Activated CD8-positive, alpha-beta memory T cell treated with anti-CD3 and anti-CD28 coated beads for 48 hours (primary cell): ENCODE measurements at places on chromosomes 12 and 14.

GRCh38 chr12:120668868-120669840 lies 17.8 kb upstream of the MLEC start:
- DNase-seq = no peak

DNA sequence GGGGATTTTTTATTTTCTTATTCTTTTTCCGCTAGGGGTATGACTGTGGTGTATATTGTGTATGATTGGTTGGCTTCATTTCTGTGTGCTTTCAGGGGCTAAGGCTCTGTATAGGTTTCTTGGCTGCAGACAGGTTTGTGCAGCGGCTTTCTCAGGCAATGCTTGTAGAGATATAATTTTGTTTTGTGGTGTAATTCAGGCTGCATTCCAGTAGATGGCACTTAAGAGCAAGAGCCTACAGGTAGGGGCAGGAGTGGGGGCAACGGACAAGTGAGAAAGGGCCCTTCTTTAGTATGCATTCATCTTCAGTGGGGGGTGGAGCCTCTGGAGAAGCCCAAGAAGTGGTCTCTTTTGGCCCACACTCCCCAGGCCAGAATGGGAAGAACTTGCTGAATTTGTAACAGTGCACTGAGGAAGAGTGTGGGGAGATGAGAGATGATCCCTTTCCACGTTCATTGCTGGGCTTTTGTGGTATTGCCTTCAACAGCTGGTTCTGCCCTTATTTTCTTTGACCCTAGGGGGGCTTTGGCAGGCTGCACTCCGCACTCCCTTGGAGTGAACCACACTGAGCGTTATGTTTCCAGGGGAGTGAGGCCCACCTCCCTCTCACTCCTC lies 78.6 kb downstream of the IFNG-AS1 start:
- DNase-seq = no peak

- DNase-seq = no peak
Observed at GRCh38 chr12:56190695-56191155, 1.4 kb upstream of the SMARCC2 start.

DNA sequence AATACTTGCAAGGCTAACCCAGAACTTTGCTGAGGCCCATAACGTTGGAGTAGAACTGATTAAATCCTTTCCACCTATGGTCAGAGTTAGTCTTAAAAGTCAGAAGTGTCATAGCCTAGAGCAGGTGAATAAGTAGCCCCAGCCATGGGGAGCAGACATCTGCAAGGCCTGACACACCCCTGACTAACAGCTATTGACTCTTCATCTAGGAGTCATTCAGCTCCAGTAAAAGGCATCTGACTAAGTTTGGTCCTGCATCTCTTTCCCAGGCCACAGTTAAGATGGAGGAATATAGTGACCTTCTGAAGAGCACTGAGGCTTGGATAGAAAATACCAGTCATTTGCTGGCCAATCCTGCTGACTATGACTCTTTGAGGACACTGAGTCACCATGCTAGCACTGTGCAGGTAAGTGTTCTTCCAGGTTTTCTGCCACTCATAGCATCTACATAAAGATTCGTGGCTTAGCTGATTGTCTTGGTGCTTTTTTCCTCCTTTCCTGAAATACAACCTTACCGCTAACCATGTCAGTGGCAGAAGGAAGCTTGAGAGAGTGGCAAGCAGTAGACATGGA lies 212.9 kb downstream of the ESR2 start:
- no peak for DNase-seq

GRCh38 chr12:83136411-83136810 lies 449.7 kb downstream of the TMTC2 start:
- no peak for DNase-seq

GRCh38 chr12:81573228-81573627 lies 185.9 kb downstream of the PPFIA2 start:
- no peak for DNase-seq

DNA sequence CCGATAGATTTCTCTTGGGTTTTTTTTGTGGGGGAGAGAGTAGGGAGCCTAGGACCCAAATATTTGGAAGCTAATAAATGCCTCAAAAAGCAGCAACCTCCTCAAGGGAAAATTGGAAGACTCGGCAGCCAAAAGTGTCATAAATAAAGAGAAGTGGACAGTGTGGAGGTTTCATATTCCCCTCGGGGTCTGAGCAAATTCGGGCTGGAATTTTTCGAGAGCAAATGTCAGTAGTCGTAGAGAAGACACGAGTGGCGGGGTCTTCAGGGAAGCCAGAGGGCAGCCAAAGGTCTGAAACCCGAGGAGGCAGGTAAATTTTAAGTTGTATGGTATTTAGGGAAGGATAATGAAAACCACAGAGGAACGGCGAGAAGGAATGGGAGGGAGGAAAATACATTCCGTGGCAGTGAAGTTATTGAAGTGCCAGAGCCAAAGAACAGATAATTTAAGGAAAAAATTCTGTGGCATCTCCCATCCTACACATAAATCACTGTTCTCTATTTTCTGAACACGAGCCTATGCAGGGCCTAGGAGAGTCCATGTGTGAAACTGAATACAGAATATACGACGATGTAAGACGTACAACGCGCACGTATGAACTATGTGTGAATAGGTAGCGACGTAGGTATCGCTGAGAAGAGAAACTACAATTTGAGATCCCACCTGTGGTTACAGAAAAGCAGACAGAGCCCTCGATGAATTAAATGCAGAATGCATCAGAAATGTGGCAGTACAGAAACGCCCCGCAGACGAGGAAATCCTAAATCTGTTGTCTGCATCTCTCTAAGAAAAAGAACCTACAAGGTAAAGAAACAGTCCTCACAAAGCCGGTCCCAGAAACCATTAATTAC lies 12.9 kb downstream of the BCL11B start:
- DNase-seq = no peak

DNA sequence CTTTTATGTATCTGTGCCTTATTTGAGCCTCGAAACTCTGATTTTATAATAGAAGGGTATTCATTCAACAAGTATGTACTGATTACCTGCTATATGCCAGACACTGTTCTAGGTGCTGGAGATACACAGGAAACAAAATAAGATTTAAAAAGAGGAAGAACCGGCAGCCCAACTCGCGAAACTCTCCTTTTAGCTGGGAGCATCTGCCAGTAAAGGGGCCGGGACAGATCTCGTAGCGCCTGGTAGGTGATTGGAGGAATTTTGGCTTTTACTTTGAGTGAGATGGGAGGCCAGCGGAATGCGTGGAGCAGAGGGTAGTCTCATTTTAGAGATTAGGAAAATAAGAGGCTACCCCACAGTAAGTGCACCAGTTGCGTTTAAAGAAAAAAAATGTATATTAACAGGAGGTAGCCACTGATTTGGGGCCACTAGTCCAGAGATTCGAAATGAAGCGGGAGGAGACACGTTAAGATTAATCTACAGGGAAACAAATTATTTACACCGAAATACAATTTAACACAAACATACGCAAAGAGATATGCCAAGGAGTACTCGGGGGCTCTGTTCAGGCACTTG lies 520 bp upstream of the MON2 start:
- DNase-seq = no peak

DNA sequence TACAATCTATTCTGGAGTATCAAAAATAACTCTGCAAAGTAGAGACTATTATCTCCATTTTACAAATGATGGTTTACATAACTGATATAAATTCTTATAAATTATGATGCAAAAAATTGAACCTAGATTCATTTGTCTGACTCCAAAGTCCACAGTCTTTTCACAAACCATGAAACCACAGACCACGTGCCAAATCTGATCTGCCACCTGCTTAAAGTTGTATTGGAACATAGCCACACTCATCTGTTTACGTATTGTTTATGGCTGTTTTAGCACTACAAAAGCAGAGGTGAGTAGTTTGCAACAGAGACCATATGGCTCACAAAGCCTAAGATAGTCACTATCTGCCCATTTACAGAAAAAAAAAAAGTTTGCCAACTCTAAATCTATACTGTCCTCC lies 105.3 kb downstream of the KCNH5 start:
- no peak for DNase-seq

DNA sequence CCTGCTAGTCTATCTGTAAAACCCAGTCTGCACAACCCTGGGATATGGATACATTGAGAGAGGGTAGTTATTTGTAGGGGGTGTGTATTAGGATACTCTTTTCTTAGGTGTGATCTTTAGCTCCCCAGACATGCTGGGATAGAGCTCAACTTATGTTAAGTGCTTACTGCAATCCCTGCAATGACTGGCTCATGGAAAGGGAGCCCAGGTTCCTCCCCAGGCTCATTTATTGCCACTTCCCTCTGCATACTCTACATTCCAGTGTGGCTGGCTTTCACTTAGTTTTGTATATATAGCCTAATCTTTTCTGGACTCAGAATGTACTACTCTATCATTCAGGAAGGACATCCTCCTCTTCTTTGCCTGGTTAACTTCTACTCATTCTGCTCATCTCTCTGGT lies 172.0 kb downstream of the SYT10 start:
- no peak for DNase-seq

DNA sequence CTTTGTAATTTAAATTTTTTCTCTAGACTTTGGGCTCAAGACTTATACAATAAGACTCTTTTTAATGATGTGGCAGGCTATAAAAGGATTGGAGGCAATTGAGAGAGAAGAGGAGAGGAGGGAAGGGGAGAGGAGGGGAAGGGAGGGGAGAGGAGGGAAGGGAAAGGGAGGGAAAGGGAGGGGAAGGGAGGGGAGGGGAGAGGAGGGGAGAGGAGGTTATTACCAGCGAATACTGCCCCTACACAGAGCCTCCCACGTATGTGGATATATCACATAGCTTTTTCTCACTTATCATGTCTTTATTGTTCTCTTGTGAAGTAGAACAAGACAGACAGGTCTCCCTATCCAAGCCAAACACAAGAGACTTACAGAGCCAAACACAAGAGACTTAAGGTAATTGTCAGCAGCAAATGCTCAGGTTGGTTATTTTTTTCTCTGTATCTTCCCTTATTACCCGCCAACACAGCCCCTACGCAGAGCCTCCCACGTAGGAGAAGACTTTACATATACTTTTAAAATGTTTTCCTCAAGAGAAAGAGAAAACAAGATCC lies 63.1 kb downstream of the DRAM1 start:
- no peak for DNase-seq

GRCh38 chr14:59997449-59997848 lies 77.5 kb downstream of the LRRC9 start:
- DNase-seq = no peak

- no peak for DNase-seq
Observed at GRCh38 chr12:19533567-19533966, 94.3 kb downstream of the AEBP2 start.

DNA sequence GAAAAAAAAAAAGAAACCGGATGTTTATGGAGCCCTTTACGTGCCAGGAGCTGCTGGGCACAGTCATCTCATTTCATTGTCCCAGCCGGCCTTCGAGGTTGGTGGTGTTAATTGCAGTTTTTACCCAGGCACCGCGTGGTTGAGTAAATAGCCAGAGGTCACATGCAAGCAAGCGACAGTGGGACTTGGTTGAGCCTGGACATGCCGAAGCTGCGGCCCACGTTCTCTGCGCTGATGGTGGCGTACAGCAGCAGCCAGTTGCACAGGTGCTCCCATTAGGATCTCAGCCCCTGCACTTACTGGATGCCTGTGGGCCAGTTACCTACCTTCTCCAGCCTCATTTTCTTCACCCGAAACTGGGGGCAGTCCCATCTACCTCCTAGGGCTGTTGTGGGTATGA lies 54.0 kb downstream of the TSPAN9 start:
- DNase-seq = no peak

DNA sequence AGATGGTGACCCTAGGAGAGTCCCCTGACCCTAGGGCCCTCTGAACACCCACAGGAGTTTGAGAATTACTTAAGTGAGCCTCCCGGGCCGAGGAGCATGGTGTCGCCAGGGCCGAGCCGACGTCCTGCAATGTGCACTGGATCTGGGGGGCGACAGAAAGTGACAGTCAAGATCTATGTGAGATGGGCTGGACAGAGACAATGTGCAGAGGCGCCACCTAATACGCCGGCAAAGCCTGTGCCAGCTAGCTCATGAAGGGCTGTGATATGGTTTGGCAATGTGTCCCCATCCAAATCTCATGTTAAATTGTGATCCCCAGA lies 11.6 kb downstream of the MMAB start:
- no peak for DNase-seq

DNA sequence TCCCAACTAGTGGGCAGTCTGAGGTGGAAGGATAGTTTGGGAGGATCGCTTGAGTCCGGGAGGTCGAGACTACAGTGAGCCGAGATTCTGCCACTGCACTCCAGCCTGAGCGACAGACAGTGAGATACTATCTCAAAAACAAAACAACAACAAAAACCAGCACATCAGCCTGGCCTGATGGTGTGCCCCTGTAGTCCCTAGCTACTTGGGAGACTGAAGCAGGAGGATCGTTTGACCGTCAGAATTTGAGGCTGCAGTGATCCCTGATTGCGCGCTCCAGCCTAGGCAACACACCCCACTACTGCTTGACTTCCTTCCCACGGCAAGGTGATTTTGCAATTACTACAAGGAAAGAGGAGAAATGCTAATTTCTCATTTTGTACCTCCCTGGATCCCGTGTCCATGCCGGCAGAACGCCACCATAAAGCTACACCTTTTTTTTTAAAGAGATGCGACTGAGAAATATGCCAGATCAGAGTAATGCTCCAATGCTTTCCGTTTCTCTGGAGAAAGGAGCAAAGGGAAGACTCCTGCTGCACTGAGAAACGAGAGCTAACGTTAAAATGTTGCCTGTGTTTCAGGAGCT lies 672 bp upstream of the SCFD1 start:
- no peak for DNase-seq

- DNase-seq = no peak
Observed at GRCh38 chr14:26522967-26523366, 74.9 kb downstream of the NOVA1 start.

- DNase-seq = no peak
Observed at GRCh38 chr14:105487986-105488777, 1.5 kb downstream of the CRIP1 start.

DNA sequence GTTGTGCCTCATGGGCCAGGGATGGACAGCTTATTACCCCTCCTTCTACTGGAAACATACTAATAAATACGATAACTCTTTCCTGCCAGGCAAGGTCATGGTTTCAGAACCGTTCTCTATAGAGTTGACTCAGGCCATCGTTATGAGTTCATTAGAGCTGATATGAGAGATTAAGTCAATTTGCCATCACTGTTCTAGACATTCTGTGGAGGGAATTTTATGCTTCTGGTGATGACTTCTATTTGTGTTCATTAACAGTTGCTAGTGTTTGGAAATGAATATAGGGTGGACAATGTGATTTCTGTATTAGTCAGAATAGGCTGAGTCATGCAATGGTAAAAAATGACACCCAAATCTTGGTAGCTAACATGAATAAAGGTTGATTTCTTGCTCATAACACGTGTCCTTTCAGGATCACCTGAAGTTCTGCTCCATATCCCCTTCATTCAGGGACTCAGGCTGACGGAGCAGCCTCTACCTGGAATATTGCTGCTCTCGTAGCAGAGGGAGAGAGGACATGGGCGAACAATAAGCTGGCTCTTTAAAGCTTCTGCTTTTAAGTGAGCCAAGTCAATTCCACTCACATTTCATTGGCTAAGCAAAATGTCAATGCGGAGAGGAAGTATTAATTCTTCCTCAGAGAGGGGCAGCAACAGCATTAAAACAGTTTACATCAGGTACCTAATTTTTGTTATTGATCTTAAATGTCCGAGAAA lies 18.5 kb upstream of the TBPL2 start:
- no peak for DNase-seq

- no peak for DNase-seq
Observed at GRCh38 chr12:1573960-1574864, 20.2 kb downstream of the FBXL14 start.

GRCh38 chr14:60008042-60008441 lies 83.7 kb upstream of the PCNX4 start:
- no peak for DNase-seq
